NCI-H2107 (cell line): ENCODE measurements at places on chromosomes 2 and 18.

DNA sequence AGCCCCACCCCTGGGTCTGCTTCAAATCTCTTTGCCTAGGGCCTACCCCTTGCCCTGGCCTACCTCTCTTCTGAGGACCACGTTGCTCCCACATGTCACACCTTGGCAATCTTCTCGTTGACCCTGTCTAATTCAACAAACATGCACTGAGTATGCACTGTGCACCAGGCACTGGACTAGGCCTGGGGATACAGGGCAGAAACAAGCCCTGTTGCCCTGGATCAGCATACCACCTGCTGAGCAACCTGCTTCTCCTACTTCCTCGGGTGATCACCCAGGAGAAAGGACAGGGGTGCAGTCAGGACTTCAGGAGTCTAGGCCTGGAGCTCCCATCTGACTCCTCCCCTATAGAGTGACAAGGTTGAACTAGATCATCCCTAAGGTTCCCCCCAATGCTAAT lies 9.7 kb downstream of the WNT10A start:
- DNase-seq = no peak

GRCh38 chr18:34858188-34858587 lies 148.1 kb downstream of the DTNA start:
- DNase-seq = no peak

- DNase-seq = no peak
These were observed 17.1 kb downstream of the B3GNT7 start for GRCh38 chr2:231412618-231412963.

DNA sequence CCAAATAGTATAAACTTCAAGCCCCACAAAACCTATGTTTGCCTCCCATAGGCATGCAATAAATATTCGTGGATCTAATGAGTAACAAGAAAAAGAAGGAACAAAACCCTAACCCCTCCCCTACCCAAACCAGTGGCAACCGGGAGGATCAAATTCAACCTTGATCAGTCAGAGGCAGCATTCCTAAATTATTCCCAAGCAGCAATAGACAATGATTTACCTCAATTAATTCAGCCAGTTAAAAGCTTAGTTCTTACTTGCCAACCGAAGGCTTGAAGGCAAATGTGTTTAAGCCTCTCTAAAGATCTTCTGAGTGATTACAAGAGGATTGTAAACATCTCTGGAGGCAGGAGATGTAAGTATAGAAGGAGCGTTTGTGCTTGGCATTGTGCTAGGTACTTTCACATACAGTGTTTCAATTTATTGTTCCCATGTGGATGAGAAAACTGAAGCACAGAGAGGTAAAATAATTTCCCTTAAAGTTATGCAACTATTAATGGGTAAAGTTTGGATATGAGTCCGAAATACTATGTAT lies 197.7 kb downstream of the MTX2 start:
- DNase-seq = no peak
